Kidney epithelial cell (primary cell): ENCODE measurements at places on chromosomes 5 and 9. TPM values are rescaled to one million over a fixed set of nuclear protein-coding genes. Genes with fewer than 3 reads are reported as not detected.

Gene TSLP
- 0.29 and 0.68 TPM in 2 replicates for total RNA-seq

Gene WASHC1
- total RNA-seq: 5.5 and 6.7 TPM in 2 replicates

Gene PCDHAC2
- 0.48 and 0.92 TPM in 2 replicates for total RNA-seq

Gene KCNV2
- not detected in 2 replicates for total RNA-seq

Gene PFN3
- not detected in 2 replicates for total RNA-seq

Gene PCDHA5
- total RNA-seq: not detected in 2 replicates

Gene HSD17B3
- not detected in 2 replicates for total RNA-seq

Gene PCDH1
- 42.4 and 45.5 TPM in 2 replicates for total RNA-seq

Gene SLC25A48
- not detected in 2 replicates for total RNA-seq

Gene DDX4
- not detected in 2 replicates for total RNA-seq

Gene LCN1
- total RNA-seq: not detected in 2 replicates

DNA sequence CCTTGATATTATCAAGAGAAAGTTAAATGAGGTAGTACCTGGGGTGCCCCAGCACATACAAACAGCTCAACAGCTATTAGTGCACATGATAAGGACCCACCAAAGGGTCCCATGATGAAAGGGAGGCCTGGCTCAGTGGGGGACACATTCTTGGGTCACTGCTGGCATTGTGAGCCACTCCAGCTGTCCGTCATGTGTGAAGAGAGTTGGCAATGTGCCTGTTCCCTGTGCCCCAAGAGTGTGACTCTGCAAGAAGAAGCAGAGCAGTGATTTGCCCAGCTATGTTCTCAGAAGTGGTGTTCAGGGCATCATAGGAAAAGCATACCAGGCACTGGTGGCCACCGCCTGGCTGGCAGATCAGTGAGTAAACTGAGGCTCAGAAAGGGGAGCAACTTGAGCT, 37.1 kb upstream of the TDRD7 start:
- no peak for DNase-seq

DNA sequence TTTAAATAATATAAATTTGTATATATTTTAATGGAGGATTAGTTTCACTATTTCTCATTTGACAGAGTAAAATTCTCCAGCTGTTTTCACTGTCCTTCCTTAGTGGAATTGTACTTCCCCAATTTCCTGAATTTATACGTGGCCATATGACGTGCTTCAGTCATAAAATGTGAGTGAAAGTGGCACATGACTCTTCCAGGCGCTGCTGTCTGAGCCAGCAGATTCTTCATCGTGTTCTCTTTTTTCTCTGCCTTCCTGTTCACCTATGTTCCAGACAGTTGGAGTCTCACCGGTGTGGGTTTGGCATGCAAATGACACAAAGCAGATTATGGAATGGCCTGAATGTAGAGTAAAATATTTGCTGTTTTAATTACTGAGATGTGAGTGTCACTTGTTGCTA, 684.1 kb downstream of the SEMA5A start:
- DNase-seq: no peak

DNA sequence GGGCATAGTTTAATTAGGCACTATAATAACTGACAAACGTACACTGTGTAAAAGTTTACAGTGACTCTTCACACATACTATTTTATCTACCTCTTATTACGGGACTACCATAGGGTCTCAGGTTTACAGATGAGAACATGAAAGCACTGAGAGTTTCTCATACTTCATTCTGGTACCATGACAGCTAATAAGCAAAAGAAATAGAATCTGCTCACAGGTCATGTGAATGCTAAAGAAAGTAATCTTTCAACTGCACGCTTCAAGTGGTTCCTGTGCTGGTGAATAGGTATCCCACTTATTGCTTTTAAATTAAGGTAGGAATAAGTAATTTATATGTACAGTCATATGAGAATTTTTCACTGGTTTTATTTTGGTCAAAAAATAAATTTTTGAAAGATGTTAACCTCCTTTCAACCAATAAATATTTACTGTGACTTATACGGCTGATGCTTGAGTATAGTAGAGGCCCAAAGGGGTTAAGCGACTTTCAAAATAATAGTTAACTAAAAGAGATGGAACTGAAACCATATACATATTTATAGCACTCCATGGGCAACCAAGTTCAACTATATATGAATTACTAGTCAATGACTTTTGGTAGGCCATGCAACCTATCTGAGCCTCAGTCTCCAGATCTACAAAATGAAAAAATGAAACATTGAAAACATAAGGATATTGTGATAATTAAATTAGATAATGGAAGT, 8.1 kb downstream of the CDKN2A start:
- DNase-seq: no peak

- peak; percentile 94 for DNase-seq
Observed at GRCh38 chr5:78638423-78638822, 10.1 kb downstream of the LHFPL2 start.

GRCh38 chr5:53792338-53792737, 231.9 kb downstream of the NDUFS4 start:
- DNase-seq: no peak

- no peak for DNase-seq
Observed at GRCh38 chr9:119998614-119999013, 581.4 kb downstream of the CDK5RAP2 start.

GRCh38 chr9:100287186-100287585, 65.6 kb downstream of the TEX10 start:
- DNase-seq: no peak

- DNase-seq: no peak
Observed at GRCh38 chr9:88256216-88256615, 117.9 kb upstream of the SPATA31C2 start.

- DNase-seq: no peak
Observed at GRCh38 chr5:17379100-17379951, 118.7 kb upstream of the TAF11L2 start.

- DNase-seq: no peak
Observed at GRCh38 chr9:6024035-6024554, 8.7 kb upstream of the RANBP6 start.

GRCh38 chr5:176788941-176789872, 21.2 kb upstream of the UNC5A start:
- no peak for DNase-seq

GRCh38 chr5:36691226-36691625, 84.8 kb downstream of the SLC1A3 start:
- DNase-seq: no peak

DNA sequence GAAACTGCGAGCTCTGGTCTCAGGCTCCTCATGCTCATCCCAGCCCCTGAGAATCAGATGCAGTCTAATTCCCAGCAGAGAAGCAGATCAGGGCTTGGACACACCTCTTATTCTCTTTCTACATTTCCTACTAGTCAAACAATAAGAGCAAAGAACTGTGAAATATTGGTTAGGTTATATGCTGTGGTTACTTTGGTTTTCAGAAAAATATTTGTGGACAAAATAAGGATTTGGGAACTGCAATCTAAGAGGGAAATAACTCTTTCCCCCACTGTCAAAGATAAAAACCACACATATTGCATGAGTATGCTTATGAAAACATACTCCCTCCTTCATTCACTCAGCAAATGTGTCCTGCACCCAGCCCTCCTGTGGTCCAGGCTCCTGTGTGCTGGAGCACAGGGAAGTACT, 164.5 kb upstream of the S1PR3 start:
- no peak for DNase-seq

GRCh38 chr9:86281593-86282076, 703 bp downstream of the ISCA1 start:
- DNase-seq: no peak

DNA sequence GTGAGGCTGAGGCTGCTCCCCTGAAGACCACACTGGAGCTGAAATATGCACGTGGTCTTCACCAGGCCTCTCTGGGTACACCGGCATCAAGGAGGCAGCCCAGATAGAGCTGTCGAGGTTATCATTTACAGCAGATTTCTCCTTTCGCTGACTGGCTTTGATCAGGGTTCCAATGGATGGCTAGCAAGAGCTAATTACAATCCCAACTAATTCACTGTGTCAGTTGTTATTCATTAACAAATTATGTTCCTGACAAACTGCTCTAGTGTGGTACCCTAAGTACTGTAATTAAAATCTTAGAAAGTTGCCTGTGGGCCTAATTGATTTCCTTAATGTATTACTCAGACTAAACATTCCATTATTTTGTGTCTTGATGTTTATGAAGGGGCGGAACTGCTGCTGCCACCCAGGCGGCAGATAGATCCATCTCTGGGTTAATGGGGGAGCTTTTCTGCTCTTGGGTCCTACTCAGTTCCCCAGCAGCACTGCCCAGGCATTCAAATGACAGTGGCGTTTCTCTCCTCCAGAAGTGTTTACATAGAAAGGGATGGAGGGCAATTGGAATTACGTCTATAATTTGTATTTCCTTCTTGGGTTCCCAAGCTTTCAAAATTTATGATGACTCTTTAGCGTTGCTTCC, 71.7 kb upstream of the RAD23B start:
- no peak for DNase-seq

DNA sequence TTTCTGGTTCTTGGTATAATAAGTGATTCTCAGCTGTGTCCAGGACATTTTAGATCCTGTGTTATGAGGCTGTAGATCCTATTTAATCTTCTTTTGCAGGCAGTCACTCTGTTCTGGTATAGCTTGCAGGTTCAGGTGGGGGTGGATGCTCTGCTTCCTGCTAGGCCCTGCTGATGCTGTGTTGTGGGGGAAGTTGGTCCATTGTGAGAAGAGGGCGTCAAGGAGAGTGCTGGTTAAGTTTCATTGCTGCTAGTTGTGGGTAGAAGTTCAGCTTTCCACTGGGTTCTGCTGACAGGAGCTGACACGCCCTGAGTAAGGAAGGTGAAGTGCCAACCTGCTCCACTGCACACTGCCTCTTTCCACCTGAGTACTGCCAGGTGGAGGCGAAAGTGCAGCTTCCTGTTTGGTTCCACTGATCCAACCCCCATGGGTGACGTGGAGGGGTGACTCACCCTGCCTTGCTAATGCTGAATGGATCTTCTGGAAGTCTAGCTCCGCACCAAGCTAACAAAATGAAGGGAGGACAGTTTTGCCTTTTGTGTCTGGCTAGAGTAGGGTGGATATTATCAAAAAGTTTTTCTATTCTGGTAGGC, 16.3 kb downstream of the NMRK1 start:
- no peak for DNase-seq

DNA sequence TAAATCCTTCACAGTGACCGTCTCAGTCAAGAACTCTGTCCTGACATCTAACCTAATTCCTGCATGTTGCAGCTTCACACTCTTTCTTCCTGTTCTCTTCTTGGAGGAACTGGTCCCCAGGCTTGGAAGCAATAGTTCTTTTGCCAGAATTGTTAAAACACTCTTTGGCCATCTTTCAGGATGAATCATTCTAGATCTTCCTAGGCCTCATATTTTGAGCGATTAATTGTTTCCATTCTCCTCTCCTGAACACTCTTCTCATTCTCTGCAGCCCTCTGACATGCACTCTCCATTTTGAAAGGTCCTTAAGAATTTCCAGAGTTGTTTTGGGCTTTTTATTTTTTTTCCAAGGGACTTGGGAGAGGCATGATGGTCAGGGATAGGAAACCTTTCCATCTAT, 85.8 kb downstream of the FAM114A2 start:
- DNase-seq: no peak

GRCh38 chr5:44665101-44665701, 143.5 kb upstream of the MRPS30 start:
- DNase-seq: no peak

- DNase-seq: no peak
Observed at GRCh38 chr5:61438298-61438970, 106.4 kb downstream of the ZSWIM6 start.

- DNase-seq: no peak
Observed at GRCh38 chr5:140134277-140134935, 8.7 kb downstream of the IGIP start.

- DNase-seq: no peak
Observed at GRCh38 chr5:131230406-131230805, 33.4 kb upstream of the CDC42SE2 start.

DNA sequence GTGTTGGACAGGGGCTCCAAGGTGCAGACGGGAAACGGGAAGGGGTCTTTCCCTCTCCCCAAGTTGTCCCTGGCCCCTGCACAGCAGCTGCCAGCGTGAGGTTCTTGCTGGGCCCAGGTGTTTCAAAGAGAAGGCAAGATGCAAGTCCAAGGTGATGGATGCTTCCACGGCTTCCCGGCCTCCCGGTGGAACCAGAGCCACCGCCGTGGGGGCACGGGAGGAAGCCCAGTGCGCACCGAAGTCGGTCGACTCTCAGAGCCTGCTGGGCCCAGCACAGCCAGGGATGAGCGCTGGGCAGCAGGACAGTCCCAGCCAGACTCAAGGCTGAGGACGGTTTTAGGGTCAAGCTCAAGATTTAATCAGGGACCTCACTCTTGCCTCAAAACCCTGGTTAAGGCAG, 25.2 kb upstream of the BARHL1 start:
- DNase-seq: no peak

GRCh38 chr5:35828082-35828598, 28.6 kb upstream of the IL7R start:
- no peak for DNase-seq

GRCh38 chr9:100211476-100211875, 112.4 kb downstream of the INVS start:
- DNase-seq: no peak

- no peak for DNase-seq
Observed at GRCh38 chr5:149392718-149393117, 13.6 kb upstream of the IL17B start.

DNA sequence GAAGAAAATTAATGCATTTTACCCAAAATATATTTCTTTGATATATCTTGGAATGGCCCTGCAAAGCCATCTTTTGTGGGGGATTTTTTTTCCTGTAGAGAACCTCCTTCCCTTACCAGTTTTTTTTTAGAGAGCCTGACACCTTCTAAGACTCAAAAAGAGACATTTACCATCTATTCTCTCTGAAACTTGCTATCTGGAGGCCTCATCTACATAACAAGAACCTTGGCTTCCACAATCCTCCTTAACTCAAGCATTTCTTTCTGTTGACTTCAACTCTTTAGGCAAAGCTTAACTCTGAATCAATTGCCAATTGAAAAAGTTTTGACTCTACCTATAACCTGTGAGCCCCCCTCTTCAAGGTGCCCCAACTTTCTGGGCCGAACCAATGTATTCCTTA, 6.2 kb downstream of the SLC45A2 start:
- DNase-seq: no peak

DNA sequence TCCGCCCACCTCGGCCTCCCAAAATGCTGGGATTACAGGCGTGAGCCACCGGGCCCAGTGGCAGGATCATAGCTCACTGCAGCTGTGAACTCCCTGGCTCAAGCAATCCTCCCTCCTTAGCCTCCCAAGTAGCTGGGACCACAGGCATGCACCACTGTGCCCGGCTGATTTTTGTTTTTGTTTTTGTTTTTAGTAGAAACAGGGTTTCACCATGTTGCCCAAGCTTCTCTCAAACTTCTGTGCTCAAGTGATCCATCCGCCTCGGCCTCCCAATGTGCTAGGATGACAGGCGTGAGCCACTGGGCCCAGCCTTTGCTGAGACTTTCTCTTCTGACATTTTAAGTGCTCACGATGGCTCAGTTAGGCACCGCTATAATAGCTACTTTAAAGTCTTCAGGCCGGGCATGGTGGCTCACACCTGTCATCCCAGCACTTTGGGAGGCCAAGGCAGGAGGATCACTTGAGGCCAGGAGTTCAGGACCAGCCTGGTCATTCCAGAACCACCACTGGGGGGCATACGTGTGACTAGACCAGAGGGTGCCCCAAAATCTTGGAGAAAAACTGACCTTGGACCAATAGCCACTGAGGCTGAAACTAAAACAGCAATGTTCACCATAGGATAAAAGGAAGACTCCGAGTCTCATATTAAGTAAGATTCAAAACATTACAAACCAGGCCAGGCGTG, 3.1 kb upstream of the ENTPD8 start:
- DNase-seq: no peak

GRCh38 chr5:82815871-82816270, 261.3 kb downstream of the TMEM167A start:
- no peak for DNase-seq
